H54 (cell line): ENCODE measurements at places on chromosomes 7 and 10.

- DNase-seq: no peak
Measured at GRCh38 chr7:155665079-155665956, 20.9 kb downstream of the RBM33 start.

- no peak for DNase-seq
Measured at GRCh38 chr7:19413443-19413965, 268.3 kb upstream of the FERD3L start.

GRCh38 chr10:89269433-89270152 is 18.0 kb upstream of the LIPA start:
- DNase-seq: no peak

DNA sequence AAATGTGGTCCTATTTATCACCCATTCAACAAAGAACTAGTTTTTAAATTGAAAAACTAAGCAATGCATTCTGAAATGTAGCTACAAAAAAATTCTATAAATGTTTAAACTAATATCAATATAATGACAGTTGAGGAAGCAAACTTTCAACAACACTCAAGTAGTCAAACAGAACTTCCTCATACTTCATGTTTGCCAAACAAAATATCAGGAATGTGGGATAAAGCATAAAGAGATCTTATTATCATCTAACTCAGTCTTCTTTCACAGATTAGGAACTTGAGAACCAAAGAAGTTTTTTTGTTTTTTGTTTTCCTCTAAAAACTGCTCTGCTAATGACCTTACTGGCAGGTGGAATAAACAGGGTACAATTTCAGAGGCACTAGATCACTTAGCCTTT is 116.2 kb downstream of the JAZF1 start:
- no peak for DNase-seq

- no peak for DNase-seq
Measured at GRCh38 chr7:38049679-38050078, 128.4 kb upstream of the STARD3NL start.

GRCh38 chr10:50552308-50552707 is 71.4 kb downstream of the SGMS1 start:
- DNase-seq: no peak

DNA sequence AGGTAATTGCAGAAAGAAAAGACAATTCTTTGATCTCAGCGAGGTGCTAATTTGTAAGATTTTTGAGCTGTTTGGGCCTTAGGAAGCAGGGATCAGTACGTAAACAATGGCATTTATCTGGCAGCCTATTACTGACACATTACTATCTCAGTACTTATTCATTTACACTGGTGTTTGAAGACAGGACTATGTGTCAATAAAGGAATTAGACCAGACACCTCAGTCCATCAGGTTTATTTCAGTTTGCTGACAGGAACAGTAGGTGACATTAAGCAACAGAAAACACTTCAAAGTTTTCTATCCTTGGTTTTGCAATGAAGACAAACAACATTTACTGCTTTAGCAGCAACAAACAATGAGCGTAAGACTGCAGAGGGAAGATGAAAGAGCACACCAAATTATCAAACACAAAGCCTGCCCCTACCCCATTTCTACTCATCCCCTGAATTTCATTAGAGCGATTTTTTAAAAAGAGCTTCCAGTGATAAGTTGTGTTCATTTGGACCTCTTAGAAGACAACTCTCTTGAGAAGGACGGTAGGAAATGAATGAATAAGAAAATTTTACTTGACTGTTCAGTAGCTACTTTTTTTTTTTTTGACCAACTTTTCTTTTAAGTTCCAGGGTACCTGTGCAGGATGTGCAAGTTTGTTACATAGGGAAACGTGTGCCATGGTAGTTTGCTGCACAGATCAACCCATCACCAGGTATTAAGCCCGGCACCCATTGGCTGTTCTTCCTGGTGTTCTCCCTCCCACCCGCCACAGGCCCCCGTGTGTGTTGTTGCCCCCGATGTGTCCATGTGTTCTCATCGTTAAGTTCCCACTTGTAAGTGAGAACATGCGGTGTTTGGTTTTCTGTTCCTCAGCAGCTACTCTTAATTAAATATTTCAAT is 138.8 kb downstream of the DKK1 start:
- DNase-seq: no peak
